ENCODE measurements at places on chromosomes 3 and 15.

DNA sequence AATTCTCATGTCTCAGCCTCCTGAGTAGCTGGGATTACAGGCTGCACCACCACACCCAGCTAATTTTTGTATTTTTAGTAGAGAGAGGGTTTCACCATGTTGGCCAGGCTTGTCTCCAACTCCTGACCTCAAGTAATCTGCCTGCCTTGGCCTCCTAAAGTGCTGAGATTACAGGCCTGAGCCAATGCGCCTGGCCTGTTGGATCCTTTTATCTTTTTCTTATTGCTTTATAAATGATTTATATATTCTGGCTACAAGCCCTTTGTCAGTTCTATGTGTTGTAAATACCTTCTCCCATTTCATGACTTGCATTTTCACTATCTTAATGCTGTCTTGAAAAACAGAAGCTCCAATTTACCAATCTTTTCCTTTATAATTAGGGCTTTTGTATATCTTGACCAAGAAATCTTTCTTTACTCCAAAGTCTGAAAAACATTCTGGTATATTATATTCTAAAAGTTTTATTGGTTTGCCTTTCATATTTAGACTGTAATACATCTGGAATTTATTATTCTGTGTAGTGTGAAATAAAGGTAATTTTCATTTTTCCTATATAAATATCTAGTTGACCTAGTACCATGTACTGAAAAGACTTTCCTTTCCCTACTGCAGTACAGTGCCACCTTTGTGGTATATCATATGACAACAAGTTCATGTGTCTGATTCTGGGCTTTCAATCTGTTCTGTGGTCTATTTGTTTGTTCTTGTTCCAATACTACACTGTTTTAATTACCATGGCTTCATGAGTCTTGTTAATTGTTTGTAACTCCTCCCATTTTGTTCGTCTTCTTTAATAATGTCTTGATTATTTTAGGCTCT, 52.9 kb upstream of the RNU6-1 start:
- DNase-seq, result peak; percentile 34

DNA sequence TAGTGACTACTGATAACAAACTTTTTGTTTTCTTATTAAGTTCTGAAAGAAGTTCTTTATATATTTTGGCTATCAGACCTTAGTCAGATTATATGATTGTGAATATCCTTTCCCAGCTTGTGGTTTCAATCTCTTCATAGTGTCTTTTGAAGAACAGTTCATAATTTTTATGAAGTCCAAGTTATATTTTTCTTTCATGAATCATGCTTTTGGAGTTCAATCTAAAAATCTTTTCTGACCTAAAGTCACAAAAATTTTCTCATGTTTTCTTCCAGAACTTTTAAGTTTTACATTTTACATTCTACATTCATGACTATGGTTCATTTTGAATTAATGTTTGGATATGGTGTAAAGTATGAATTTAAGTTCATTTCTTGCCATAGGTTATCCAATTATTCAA, 34.2 kb upstream of the OCA2 start:
- DNase-seq, result no peak

DNA sequence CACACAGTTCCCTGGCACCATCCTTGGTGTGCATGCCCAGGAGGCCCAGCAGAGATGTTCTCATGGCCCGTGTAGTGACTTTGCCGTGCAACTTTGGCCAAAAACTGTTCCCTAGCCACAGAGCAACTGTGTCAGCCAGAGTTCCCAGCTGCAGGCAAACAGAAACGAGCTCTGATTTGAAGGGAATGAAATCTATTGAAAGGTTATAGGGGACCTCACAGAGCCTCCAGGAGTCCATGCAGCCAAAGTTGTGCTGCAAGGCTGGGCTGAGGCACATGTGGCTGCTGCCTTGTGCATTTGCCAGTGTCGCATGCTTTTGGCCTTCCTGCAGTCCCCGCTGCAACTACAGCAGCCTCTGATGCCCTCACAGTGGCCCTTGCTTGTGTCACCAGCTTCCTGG, 70.5 kb downstream of the PLXNA1 start:
- no peak for DNase-seq

- DNase-seq, result no peak
Measured at GRCh38 chr3:17979911-17980310, 237.5 kb upstream of the TBC1D5 start.

DNA sequence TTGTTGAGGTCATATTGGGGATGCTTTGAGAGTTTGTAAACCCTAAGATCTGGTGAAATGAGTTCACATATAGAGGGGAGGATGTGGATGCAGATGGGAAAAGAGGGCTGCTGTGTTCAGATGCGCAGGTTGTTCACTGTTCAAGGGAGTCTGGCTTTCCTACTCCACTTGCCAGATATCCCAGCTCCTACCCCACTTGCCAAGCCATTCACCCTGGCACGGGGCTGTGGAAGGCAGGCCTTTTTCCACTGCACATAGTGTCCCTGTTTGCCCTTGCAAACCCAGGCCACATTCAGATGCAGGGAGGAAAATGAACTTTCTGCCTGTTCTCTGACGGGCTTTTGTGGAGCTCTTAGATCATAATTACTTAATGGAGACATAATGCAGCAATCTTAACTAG, 29.0 kb downstream of the CRABP1 start:
- DNase-seq, result no peak

DNA sequence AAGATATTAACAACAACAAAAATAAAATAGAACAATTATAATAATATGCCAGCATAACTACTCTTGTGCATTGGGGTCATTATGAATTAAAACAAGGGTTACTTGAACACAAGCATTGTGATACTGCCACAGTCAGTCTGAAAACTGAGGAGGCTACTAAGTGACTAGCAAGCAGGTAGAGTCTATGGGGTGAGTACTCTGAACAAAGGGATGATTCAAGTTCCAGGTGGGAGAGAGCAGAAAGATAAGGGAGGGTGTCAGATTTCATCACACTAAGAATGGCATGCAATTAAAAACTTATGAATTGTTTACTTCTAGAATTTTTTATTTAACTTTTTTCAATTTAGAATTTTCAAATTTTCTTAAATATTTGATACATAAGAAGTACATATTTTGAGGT, 754.4 kb upstream of the GOLIM4 start:
- no peak for DNase-seq

- no peak for DNase-seq
Measured at GRCh38 chr3:31729082-31729481, 196.4 kb downstream of the STT3B start.

DNA sequence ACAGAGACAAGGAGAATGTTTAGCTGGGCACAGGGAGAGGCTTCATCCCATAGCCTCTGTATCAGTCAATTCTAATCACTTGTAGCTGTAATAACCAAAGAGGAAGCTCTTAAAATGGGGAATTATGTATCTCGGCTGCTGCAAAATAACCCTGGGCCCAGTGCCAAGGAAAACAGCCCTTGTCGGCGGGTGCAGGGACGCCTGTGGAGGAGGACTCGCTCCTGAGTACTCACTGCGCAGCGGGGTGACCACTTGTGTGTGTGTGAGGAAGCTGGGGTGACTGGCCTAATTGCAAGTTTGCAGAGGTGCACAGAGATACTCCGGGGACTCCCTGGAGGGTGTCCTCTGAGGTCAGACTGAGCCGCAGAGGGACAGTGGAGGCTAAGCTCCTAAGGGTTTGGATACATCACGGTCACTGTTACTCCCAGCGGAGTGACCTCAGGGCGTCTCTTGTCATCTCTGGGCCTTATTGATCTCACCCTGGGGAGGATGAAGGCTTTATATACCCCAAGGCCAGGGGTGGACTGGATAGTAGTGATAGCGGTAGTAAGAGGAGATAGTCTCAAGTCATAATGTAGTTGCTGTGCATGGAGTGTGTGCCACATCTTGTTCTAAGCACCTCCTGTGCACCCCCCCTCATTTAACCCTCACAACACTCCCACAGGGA, 37.2 kb downstream of the SLC6A6 start:
- DNase-seq, result no peak

GRCh38 chr15:58771621-58772250, 634 bp downstream of the MINDY2 start:
- peak; percentile 47 for DNase-seq

DNA sequence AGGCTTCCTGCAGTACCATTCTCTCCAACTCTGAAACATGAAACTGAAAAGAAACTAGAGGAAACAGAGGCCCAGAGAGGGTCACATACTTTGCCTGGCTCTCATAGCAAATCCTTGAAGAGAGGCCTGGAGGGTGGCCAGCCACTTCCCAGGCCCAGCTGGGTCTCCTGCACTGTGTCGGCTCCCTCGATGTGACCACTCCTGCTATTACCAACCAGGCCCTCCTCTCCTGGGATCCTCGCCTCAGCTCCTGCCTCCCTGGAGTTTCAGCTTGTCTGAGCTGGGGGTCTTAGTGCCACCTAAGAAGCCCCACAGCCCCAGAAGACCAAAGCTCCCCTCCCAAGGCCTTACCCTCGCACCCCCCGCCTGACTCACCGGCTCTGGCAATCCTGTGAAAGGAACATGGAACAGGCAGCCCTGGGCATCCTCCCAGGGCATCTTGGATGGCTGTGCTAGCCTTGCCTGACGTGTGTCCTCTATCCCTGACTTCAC, 4.6 kb downstream of the LOXL1 start:
- no peak for DNase-seq

DNA sequence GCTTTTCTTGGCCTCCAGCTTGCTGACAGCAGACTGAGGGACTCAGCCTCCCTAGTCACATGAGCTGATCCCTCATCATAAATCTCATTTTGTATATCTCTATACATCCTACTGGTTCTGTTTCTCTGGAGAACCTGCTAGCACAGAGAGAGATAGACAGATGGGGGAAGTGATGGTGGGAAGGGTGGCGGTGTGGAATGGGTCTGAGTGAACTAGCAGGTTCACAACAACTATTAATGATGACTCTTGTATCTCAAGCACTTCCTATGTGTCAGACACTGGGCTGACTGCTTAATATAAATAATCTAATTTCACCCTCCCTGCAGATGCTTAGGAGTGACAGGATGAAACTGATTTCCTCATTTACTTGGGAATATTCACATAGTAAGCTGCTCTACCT, 106.9 kb upstream of the TLE3 start:
- no peak for DNase-seq

DNA sequence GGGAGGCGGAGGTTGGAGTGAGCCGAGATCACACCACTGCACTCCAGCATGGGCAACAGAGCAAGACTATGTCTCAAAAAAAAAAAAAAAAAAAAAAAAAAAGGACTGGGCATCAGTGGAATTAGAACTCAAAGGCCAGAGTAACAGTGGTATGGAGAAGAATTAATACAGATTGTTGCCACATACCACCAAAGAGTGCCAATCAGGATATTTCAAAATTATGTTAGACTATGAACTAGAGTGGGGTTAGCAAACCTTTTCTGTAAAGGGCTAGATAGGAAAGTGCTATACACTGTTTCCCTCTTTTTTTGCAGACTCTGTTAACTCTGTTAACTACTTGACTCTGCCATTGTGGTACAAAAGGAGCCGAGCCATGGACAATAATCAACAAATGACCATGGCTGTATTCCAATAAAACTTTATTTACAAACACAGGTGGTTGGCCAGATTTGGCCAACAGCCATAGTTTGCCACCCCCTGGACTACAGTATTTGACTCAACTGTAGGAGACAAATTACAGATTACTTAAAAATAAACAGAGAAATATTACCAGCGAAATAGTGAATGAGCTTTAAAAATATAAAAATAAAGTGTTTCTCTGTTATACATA, 28.6 kb downstream of the DPH3 start:
- no peak for DNase-seq

DNA sequence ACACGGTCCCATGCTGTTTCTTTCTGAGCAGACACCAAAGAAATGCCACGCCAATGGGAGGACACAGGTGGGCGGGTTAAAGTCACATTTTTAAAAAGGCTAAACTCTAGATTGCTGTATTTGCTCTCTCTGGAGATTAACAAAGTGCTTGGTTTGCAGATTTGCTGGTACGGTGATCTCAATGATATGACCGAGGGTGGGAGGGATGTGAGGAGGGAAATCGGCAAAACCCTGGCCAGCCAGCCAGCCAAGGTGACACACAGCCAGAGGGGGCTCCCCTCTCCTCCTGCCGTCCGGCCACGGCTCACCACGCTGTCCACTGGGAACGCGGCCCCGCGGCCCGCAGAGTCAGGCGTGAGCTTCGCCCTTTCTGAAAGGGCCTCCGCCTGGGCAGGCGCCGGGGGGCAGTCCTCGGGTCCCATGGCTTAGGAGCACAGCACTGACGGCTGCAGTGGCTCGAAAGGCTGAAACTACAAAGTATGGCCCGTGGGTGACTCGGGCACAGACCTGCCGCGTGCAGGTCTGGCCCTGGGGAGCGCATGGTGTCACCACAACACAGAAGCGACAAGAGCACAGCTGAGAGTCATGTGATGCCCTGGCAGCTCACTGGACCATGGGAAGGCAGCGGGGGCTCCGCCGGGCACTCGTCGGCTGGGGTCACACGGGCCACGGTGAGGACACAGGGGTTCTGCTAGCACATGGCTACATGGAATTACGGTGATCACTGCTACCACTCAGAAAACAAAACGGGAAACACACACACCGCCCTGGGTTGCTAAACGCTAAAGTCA, 57.8 kb upstream of the RPL32 start:
- DNase-seq, result no peak

DNA sequence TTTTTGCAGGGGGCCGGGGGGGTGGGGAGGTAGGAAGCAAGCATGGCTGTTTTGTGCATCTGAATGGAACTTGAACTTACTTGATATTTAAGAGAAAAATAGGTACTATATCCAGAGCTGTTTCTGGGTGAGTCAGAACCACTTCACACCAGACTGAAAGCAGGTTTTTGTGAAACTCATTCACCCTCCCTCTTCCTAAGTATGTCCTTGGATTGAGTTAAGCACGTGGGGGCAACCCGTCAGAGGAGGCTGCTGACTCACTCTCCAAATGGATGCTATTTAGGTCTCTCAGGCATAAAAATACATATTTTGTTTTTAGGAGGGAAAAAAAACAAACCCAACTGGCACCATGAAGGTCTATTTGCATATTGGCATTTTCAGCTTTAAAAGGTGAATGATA, 270.3 kb downstream of the RYR3 start:
- DNase-seq, result peak; percentile 9

- DNase-seq, result no peak
Measured at GRCh38 chr3:64131725-64132469, 93.4 kb downstream of the PRICKLE2 start.

DNA sequence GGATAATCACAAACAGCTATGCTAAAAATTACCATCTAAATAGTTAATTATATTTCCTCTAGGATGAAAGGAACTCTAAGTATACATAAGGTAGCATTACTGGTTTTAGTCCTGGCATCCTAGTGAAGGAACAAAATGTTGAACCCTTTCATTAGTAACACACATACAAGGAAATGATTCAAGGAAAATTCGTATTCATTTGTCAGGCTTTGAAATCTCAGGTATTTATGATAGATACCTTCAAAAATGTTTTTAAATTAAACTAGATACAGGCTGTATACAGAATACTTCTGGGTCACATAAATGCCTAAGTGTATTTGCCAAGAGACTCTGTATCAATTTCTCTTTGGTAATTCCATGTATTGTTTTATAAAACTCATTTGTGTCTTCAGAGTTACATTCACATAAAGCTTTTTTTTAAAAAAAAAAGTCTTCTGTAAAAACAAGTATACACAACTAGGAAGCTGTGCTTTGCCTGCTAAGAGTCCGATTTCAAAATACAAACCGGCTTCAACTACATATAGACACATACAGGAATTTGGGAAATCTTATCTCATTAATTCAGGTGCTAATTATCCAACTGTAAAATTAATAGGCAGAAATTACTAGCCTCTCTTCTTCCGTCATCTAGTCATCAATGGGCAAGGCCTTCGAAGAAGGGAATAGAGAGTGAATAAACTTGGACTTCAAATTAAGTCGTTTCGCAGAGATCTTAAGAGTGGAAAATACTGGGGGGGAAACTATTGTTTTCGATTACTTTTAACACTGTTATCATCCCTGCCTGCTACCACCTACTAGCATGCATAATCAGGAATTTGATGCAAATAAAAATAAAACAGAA, 1.3 kb downstream of the SECISBP2L start:
- DNase-seq, result no peak
